ENCODE measurements at places on chromosomes 3 and 15. TPM values are rescaled to one million over a fixed set of nuclear protein-coding genes. Genes with fewer than 3 reads are reported as not detected.

The SENP7 gene
- total RNA-seq: 5.6 TPM

The DLEC1 gene
- total RNA-seq: 0.52 TPM

- H3K4me3 ChIP-seq: no peak overlapping the region
- H3K4me1 ChIP-seq: no peaks in the 10 kb centered on the region
- no peak overlapping the region for H3K27ac ChIP-seq
- no peaks in the 10 kb centered on the region for H3K36me3 ChIP-seq
- no peak for DNase-seq
These were observed 71.3 kb upstream of the CTXND1 start for GRCh38 chr15:80323285-80323684.

The EDEM1 gene
- total RNA-seq: 49.7 TPM

DNA sequence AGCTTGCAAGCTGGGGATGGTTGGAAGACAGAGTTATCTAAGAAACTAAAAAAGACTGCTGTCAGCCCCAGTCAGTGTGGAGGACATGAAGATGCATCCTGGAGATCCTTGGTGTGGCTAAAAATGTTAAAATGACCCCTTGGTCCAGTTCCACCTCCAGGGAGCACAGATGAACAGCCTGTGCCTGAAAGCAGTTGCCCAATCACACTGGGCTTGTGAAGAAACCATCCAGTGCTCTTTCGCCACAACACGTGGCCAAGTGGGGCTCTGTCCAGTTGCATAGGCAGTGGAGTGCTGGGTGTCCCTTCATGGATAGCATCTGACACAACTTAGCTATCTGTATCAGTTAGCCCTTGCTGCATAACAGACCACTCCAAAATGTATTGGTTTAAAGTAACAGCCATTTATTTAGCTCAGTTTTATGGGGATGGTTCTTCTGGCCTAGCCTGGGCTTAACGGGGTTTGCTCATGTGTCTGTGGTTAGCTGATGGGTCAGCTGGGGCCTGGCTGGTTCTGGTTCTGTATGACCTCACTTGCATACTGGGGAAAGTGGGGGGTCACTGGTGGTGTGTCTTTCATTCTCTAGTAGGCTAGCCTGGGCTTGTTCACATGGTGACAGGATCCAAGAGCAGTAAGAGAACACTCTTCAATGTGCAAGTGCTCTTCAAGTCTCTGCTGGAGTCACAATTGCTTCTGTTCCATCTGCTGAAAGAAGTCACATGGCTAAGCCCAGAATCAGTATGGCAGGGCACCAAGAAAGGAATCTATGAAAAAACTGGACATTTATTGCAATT, 226.2 kb downstream of the PDCD6IP start:
- no peaks in the 10 kb centered on the region for H3K27me3 ChIP-seq
- H3K27ac ChIP-seq: no peak overlapping the region
- no peak overlapping the region for H3K4me3 ChIP-seq

- no peaks in the 10 kb centered on the region for H3K4me1 ChIP-seq
- no peak overlapping the region for H3K27ac ChIP-seq
- H3K36me3 ChIP-seq: no peaks in the 10 kb centered on the region
- H3K27me3 ChIP-seq: no peaks in the 10 kb centered on the region
These were observed 365.6 kb downstream of the MAGI1 start for GRCh38 chr3:65672871-65673815.

- H3K4me3 ChIP-seq: no peak overlapping the region
- H3K27ac ChIP-seq: no peak overlapping the region
- DNase-seq: no peak
- no peaks in the 10 kb centered on the region for H3K4me1 ChIP-seq
These were observed 4.0 kb upstream of the ADPGK start for GRCh38 chr15:72787526-72787925.

DNA sequence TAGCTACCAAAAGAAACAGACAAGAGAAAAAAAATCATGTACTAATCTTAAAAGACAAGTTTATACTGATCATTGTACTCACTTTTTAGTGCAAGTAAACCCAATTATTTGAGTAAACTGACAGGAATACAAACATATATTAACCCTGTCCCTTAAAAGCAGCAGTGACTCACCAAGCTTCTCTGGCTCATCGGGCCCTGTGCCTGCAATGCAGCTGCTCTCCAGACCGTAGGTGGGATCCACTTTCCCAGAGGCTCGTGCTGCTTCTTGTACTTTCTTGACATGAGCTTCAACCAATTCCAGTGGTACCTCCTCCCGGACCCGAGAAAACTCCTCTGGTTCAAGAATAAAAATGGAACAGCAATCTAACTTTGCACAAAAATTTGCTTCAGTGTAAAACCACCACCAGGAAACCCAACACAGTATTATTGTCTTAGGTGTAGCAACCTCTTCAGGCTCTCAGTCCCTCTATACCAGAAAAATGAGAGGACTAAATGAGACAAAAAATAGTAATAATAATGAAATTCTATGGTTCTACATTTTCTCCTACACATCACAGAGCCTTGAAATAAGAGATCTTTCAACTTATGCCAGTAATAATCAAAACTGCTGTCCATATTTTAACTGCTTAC, 82.6 kb upstream of the CSPG5 start:
- H3K27ac ChIP-seq: no peak overlapping the region
- no peaks in the 10 kb centered on the region for H3K4me1 ChIP-seq
- no peaks in the 10 kb centered on the region for H3K36me3 ChIP-seq
- no peaks in the 10 kb centered on the region for H3K27me3 ChIP-seq
- no peak overlapping the region for H3K4me3 ChIP-seq
- DNase-seq: no peak

The TIMP4 gene
- total RNA-seq: 2.0 TPM

The NOX5 gene
- 0.05 TPM for total RNA-seq

DNA sequence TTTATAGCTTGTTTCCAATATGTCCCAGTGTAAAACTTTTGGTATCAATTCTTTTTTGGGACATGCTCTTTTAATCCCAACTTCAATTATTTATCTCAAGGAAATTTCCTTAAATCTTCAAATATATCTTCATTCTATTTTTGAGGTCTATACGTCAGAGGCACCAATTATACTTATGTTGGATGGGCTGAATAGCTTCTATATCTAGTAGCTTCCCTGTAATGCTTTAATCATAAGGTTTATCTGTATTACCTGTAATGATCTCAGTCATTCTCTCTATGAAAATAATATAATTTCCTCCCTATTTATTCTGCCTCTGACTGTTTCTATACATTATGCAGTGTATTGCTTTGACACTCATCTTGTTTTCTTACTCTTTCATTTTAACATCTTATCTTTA, 29.9 kb upstream of the MCCC1 start:
- H3K27ac ChIP-seq: no peak overlapping the region
- H3K36me3 ChIP-seq: no peaks in the 10 kb centered on the region
- no peak overlapping the region for H3K4me3 ChIP-seq
- no peaks in the 10 kb centered on the region for H3K4me1 ChIP-seq

- H3K4me3 ChIP-seq: no peak overlapping the region
- H3K36me3 ChIP-seq: no peaks in the 10 kb centered on the region
- no peak overlapping the region for H3K27ac ChIP-seq
These were observed 1.5 kb downstream of the MYL3 start for GRCh38 chr3:46861605-46862368.

DNA sequence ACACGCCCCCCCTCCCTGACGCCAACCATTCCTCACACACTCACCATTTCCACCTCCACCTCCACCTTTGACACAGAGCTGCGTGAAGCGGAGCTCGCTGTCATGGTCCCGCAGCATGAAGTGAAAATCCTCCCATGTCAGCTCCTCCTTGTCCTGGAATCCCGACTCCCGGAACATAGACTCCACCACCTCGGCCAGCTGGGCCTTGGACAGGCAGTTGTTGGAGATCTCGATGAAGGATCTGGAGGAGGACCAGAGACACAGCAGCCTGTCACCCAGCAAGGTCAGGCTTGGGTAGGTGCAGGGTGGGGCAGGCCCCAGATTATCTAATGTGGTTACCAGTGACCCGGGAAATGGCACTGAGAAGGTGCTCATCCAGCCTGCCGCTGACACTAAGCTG, 12.2 kb downstream of the DUOX2 start:
- no peaks in the 10 kb centered on the region for H3K27me3 ChIP-seq
- no peaks in the 10 kb centered on the region for H3K4me1 ChIP-seq
- H3K36me3 ChIP-seq: no peaks in the 10 kb centered on the region
- H3K27ac ChIP-seq: no peak overlapping the region

- no peaks in the 10 kb centered on the region for H3K36me3 ChIP-seq
- no peak overlapping the region for H3K27ac ChIP-seq
- no peaks in the 10 kb centered on the region for H3K27me3 ChIP-seq
- no peak overlapping the region for H3K4me3 ChIP-seq
- H3K4me1 ChIP-seq: peaks cover 8% of the 10 kb centered on the region
These were observed 47.0 kb upstream of the USP3 start for GRCh38 chr15:63457379-63457778.

The POLG gene
- 70.8 TPM for total RNA-seq

GRCh38 chr15:70245932-70246622, 148.4 kb upstream of the TLE3 start:
- H3K27ac ChIP-seq: no peak overlapping the region
- H3K4me3 ChIP-seq: no peak overlapping the region
- H3K36me3 ChIP-seq: no peaks in the 10 kb centered on the region
- no peaks in the 10 kb centered on the region for H3K4me1 ChIP-seq
- H3K27me3 ChIP-seq: no peaks in the 10 kb centered on the region

- H3K4me1 ChIP-seq: no peaks in the 10 kb centered on the region
- no peak for DNase-seq
- no peak overlapping the region for H3K4me3 ChIP-seq
- H3K36me3 ChIP-seq: no peaks in the 10 kb centered on the region
These were observed 812.9 kb upstream of the CFAP20DC start for GRCh38 chr3:59862686-59863085.

- H3K36me3 ChIP-seq: no peaks in the 10 kb centered on the region
- H3K27me3 ChIP-seq: no peaks in the 10 kb centered on the region
- no peak overlapping the region for H3K4me3 ChIP-seq
These were observed 77.3 kb upstream of the SCN5A start for GRCh38 chr3:38726751-38727150.

GRCh38 chr3:49422379-49423248, at the start of gene AMT:
TSS of gene AMT (minus strand) at chr3:49422473. CDS start at chr3:49422450, 23 bp downstream.
- peaks cover 3% of the 10 kb centered on the region for H3K4me1 ChIP-seq
- no peaks in the 10 kb centered on the region for H3K36me3 ChIP-seq
- peak within 1 kb of the TSS; percentile 34 for H3K4me3 ChIP-seq
- no peaks in the 10 kb centered on the region for H3K27me3 ChIP-seq

GRCh38 chr3:149203758-149204157, 17.9 kb downstream of the CP start:
- no peaks in the 10 kb centered on the region for H3K4me1 ChIP-seq
- H3K36me3 ChIP-seq: no peaks in the 10 kb centered on the region
- no peaks in the 10 kb centered on the region for H3K27me3 ChIP-seq
- DNase-seq: no peak
- H3K4me3 ChIP-seq: no peak overlapping the region

The SCG3 gene
- 0.72 TPM for total RNA-seq

The HDC gene
- 4.1 TPM for total RNA-seq

GRCh38 chr15:61025781-61026180, 203.3 kb downstream of the RORA start:
- no peak overlapping the region for H3K27ac ChIP-seq
- no peaks in the 10 kb centered on the region for H3K36me3 ChIP-seq
- no peaks in the 10 kb centered on the region for H3K27me3 ChIP-seq

DNA sequence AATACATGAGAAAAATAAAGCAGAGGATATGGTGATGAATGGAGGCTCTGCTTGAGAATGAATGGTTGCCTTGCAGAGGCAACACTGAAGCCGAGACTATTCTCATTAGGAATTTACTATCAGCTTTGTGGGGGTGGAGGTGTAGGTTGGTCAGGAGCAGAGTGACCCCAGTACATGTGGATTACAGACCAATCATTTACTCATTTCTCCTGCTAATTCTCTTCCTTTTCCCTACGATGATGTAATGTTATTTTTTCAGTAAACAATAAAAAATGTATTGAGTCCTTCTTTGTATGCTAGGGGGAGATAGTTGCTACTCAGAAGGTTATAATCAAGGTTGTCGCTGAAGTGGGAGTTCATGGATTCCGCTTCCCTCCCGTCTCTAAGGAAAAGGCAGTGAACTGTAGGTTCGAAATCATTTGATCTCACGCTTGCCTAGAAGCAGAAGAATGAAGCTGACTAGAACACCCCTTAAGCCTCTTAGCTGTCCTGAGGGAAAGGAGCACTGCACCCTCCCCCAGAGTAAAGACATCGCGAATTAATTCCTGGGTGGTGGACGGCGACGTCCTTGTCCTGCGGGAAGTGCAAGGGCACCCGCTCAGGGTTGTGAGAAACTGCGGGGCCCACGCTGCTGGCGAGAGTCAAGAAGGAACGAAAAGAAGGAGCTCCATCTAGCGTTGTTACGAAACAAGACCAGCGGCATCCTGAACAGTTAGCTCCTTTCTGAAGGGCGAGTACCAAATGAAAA, 213.2 kb upstream of the PFN2 start:
- peak overlapping the region; percentile 5 for H3K4me3 ChIP-seq
- H3K36me3 ChIP-seq: no peaks in the 10 kb centered on the region
- peak; percentile 62 for DNase-seq
- no peaks in the 10 kb centered on the region for H3K27me3 ChIP-seq
- no peaks in the 10 kb centered on the region for H3K4me1 ChIP-seq

GRCh38 chr3:187368251-187369088, at the start of gene RTP4:
TSS of gene RTP4 (plus strand) at chr3:187368385. CDS start at chr3:187368442, 57 bp downstream.
- peak; percentile 53 for DNase-seq
- H3K4me3 ChIP-seq: peak within 1 kb of the TSS; percentile 41
- no peaks in the 10 kb centered on the region for H3K27me3 ChIP-seq
- H3K36me3 ChIP-seq: no peaks in the 10 kb centered on the region

The EXOG gene
- 12.0 TPM for total RNA-seq

- H3K4me3 ChIP-seq: no peak overlapping the region
- H3K4me1 ChIP-seq: no peaks in the 10 kb centered on the region
- no peaks in the 10 kb centered on the region for H3K36me3 ChIP-seq
- no peaks in the 10 kb centered on the region for H3K27me3 ChIP-seq
These were observed 248.8 kb upstream of the NSMCE3 start for GRCh38 chr15:29518442-29518841.

DNA sequence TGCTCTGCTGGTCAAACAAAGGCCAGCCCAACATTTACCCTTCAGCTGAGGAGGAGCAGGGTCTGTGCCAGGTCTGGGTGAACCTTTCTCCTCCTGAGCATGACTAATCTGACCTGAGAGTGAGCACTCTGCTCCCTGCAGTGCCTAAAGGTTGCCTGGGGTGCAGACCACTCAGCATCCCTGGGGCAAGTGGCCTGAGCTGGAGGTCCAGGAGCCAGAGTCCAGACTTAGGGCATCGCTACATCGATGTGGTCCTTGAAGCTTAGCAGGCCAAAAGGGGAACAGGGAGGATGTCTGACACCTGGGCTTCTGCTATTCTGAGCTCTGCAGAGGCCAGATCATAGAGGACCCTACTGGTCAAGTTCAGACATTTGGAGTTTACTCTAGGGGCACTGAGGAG, 119.1 kb downstream of the FAM43A start:
- no peak for DNase-seq
- H3K27ac ChIP-seq: no peak overlapping the region
- no peak overlapping the region for H3K4me3 ChIP-seq
- H3K36me3 ChIP-seq: no peaks in the 10 kb centered on the region

The GATA2 gene
- 5.8 TPM for total RNA-seq

DNA sequence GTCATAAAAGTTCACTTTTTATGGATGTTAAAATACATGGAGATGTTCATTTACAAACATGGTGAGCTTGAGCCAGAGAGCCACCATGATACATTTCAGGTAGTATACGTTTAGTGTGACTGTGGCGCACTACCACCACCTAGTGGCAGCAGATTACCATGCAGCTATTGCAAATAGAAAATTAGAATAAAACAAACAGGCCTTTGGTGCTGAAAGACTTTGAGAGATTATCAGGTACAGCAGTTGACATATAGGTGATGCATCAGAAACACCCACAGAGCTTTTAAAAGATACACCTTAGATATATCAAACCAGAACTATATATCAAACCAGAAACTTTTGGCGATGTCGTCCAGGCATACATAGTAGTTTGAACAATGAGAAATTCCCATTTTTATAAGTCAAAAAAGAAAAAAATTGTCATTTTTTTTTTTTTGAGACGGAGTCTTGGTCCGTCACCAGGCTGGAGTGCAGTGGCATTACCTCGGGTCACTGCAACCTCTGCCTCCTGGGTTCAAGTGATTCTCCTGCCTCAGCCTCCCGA, 42.0 kb upstream of the ICE2 start:
- H3K27ac ChIP-seq: no peak overlapping the region
- DNase-seq: peak; percentile 78
- H3K27me3 ChIP-seq: no peaks in the 10 kb centered on the region
- H3K4me1 ChIP-seq: no peaks in the 10 kb centered on the region
- H3K4me3 ChIP-seq: no peak overlapping the region
